ENCODE measurements at places on chromosomes 1 and 21.

GRCh38 chr1:38044221-38045215, 2.1 kb downstream of the POU3F1 start:
- H3K4me1 ChIP-seq, result peaks cover 36% of the 10 kb centered on the region
- H3K27me3 ChIP-seq, result peaks cover 64% of the 10 kb centered on the region
- no peak for DNase-seq
- no peaks in the 10 kb centered on the region for H3K36me3 ChIP-seq

GRCh38 chr1:15755021-15755645, 3.5 kb upstream of the FBLIM1 start:
- H3K4me1 ChIP-seq, result peaks cover 71% of the 10 kb centered on the region
- H3K4me3 ChIP-seq, result no peak overlapping the region
- H3K27me3 ChIP-seq, result no peaks in the 10 kb centered on the region

GRCh38 chr1:116515702-116516101, 55.1 kb downstream of the CD58 start:
- no peak overlapping the region for H3K4me3 ChIP-seq
- H3K27ac ChIP-seq, result no peak overlapping the region
- peaks cover 11% of the 10 kb centered on the region for H3K36me3 ChIP-seq
- DNase-seq, result no peak

- H3K27me3 ChIP-seq, result no peaks in the 10 kb centered on the region
- no peak overlapping the region for H3K27ac ChIP-seq
- H3K4me1 ChIP-seq, result no peaks in the 10 kb centered on the region
- no peak overlapping the region for H3K4me3 ChIP-seq
- no peak for DNase-seq
These were observed 25.0 kb upstream of the SHE start for GRCh38 chr1:154527192-154527591.

Measured in tibial artery (tissue), 4 donors.